ENCODE measurements at places on chromosomes 2 and 18.

DNA sequence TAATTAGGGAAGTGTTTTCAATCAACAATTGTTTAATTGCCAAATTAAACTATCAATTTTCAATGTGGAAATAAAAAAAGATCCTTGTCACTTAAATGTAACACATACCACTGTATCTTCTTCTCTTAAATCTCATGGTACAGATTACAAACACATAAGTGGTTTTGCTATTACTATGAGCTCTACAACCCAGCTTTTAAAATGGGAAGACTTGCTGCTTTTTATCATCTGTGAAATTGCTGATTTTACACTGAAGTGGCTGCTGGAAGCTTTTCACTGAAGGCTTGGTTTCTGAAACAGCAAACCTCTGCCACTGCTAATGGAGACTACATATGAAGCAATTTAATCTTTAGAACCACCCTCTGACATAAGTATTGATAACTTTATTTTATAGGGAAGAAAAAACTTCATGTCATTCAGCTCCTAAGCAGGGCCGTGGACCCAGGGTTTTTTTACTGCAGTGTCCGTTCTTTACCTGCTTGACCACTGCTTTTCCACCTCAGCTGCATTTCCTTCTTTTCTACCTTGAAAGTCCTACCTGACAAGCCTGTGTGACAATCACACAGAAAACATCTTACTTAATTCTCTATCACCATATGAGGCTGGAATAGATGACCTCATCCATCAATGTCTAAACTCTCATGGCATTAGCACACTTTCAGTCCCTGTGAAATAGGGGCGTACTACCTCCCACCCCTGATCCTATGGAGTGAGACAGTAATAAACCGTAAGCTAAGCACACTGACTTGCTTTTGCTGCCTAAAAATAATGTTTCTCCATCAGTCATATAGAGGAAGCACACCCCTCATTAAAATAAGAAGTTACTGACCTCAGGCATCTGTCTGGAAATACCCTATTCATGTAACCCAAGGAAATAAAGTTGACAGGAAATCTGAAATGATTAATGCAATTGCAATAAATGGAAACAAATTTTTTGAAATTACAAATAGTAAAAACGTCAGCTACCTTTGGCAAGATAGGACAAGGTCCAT lies 19.2 kb upstream of the SLC8A1 start:
- DNase-seq, result no peak

DNA sequence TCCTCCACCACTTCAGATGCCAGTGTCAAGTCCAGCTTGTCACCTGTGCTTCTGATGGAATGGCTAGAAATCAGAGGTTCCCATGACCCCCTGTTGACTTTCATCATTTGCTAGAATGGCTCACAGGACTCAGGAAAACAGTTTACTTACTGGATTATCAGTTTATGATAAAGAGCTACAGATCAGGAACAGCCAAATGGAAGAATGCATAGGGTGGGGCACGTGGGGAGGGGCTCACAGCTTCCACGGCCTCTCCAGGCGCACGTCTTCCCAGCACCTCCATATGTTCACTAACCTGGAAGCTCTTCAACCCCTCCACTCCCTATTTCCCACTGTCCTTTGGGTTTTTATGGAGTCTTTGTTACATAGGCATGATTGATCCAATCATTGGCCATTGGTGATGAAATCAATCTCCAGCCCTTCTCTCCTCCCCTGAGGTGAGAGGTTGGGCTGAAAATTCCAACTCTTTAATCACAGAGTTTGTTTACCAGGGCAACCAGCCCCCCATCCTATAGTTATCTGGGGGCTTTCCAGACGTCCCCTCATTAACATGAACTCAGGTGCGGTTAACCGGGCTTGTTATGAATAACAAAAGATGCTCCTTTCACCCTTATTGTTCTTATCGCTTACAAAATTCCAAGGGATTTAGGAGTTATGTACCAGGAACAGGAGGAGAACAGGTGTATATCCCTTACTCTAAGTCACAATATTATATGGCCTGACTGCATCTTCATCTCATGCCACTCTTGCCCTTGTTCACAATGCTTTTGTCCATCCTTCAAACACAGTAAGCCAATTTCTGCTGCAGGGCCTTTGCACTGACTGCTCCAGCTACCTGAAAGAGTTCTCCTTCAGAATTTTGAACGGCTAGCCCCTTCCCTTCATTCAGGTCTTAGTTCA lies 35.2 kb downstream of the ANXA4 start:
- no peak for DNase-seq

- DNase-seq, result no peak
Measured at GRCh38 chr2:103798291-103798690, 1036.5 kb downstream of the TMEM182 start.

GRCh38 chr18:23259701-23260681 lies 124.7 kb downstream of the CABLES1 start:
- no peak for DNase-seq

- DNase-seq, result no peak
Measured at GRCh38 chr18:58396144-58396543, 232.7 kb downstream of the ALPK2 start.

DNA sequence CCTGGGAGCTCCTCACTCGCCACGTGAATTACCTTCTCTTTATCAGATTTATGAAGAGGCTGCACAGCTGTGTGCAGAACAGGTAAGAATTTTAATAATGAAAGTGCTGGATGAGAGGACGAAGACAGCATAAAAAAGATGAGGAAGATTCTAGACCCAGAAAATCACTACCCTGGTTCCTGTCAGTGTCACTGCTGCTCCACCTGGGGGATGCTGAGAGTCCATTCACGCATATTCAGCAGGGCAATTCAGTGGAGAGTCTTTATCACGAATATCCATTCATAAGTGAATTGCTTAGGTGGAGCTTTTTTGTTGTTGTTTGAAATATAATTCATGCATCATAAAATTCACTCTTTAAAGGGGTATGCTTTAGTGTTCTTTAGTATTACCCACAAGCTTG lies 52.0 kb downstream of the MRPL33 start:
- no peak for DNase-seq

GRCh38 chr2:42999856-43000241 lies 207.5 kb upstream of the HAAO start:
- DNase-seq, result no peak

DNA sequence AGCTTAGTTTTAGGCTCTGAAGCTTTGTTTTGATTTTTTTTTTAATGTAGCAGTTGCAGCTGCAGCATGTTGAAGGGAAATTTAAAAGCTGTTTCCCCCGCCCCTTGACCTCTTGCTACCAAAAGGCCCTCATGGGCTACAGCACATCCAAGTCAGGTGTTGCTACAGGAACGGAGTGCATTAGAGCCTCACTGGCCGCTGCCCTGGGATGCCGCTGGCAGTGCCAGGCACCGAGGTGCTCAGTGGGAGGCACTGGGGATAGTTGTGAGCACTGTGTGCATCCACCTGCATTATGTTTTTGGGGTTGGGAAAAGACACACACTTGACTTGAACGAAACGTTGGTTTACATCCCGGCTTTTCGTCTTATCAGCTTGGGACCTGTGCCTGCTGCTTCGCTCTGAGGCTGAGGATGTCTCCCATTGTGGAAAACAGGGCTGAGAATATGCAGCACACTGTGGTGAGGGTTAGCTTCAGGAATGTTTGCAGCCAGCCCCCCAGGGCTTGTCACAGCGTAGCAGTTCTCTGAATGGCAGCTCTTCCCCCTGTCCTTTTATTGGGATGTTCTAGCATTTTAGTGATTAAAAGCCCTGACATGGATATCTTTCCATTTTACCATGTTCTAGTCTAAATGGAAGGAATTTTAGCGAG lies 24.1 kb downstream of the DCDC2C start:
- no peak for DNase-seq

GRCh38 chr2:7845332-7845731 lies 836.5 kb upstream of the ID2 start:
- no peak for DNase-seq

DNA sequence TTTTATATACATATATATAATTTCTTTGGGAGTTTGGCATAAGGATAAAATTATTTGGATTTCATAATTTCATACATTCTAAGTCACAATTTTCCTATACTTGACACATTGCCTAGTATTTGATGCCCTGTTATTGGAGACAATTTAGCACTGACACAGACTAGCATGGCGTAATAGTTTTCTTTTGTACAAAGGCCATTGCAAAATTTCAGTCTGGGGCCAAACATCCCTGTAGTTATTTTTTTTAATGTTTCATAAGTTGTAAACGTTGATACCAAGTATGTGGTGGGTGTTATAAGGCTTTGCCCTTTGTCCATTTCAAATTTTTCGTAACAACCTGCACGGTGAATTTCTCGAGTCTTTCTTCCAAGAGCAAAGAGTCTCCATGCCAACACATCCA lies 95.7 kb upstream of the NRP2 start:
- no peak for DNase-seq

DNA sequence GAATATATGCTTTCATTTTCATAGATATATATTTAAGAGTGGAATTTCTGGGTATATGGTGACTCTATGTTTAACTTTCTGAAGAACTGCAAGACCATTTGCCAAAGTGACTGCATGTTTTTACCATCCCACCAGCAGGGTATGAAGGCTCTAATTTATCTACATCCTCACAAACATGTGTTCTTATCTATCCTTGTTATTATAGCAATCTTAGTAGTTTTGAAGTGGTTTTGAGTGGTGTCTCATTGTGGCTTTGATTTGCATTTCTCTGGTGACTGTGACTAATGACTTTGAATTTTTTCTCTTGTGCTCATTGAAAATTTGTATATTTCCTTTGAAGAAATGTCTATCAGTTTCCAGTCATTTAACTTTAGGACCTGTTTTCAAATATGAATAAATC lies 310.2 kb upstream of the NRP2 start:
- DNase-seq, result no peak

GRCh38 chr18:33581856-33582255 lies 3.8 kb downstream of the ASXL3 start:
- DNase-seq, result no peak

DNA sequence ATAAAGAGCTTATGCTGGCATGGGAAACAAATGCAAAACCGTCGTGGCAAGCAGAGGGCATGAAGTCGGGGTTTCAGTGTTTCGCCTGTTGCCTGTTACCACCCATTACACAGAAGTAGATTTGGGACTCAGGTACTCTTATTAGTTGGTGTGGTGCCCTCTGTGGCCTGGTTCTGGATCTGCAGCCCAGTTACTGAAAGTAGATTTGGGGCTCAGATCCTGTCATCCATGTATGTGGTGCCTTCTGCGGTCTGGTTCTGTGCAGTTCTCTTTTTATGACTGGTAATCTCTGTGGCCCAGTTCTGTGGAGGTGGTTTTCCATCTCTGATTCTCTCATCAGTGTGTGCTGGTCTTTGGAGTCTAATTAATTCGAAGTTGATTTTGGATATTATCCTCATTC lies 45.2 kb downstream of the ADNP2 start:
- no peak for DNase-seq

DNA sequence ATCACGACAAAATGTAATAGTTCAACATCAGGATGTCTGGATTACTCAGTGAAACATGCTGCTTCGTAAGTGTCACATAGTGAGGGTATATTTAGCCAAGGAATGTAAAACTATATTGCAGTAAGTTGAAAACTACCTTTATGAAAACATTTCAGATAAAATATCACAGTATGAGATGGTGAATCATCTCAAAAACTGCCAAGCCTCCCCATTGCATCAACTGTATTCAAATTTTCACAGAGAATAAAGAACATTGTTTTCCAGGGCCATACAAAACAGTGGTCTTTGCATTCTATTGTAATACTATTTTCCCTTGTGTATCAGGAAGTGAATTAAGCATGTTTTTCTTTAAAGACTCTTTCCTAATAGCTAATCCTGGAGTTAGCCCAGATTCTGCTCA lies 47.6 kb upstream of the MSTN start:
- DNase-seq, result no peak

DNA sequence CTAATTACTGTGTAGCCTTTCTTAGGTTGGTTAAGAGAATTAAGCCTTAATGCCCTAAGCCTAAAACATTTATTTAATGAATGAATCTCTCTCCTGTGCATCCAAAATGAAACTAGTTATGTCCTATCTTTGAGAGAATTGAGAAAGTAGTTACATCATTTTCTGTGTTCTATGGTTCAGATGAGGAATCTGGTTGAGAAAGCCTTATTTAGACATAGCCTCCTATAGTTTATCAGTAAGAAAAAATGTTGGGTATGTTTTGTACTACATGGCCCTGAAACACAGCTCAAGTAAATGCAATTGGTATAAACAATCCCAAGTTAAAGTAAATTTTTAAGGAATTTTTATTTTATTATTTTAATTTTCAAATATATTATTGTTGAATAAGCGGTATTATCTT lies 25.9 kb upstream of the RAMP1 start:
- DNase-seq, result no peak
